Peyer's patch (tissue), 4 donors: ENCODE measurements at places on chromosomes 1 and 21. TPM values are rescaled to one million over a fixed set of nuclear protein-coding genes. Genes with fewer than 3 reads are reported as not detected.
A peak's percentile ranks its signal among the peaks of the same experiment; 100 is the strongest.

Gene LYPD8
- total RNA-seq: not detected

- DNase-seq: no peak
These were observed 21.2 kb upstream of the PLA2G2C start for GRCh38 chr1:20207546-20207945.

GRCh38 chr1:43034195-43034658, 75.6 kb upstream of the SLC2A1 start:
- DNase-seq: no peak

DNA sequence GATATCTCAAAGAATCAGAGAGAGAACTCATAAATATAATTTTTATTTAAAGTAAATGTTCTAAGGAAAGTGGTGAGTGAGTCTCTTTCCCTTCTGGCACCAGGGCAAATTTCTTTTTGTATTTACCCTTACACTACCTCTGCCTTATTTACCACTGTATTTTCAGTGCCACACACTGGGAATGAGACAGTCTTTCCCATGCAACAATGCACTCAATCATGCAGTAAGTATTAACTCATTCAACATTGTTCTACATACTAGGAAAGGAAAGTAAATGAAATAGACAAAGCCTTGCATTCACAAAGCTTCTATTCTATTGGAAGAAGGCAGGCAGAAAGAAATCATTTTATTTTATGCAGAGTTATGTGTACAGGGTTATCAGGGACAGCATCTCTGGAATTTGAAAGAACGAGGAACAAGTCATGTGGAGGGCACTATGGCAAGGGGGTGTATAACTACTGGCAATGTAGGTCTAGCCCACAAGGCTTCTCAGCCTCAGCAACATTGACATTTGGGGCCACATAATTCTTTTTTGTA, 129.8 kb upstream of the PRDX6 start:
- no peak for DNase-seq

GRCh38 chr1:91674107-91674506, 173.5 kb downstream of the CDC7 start:
- DNase-seq: no peak

DNA sequence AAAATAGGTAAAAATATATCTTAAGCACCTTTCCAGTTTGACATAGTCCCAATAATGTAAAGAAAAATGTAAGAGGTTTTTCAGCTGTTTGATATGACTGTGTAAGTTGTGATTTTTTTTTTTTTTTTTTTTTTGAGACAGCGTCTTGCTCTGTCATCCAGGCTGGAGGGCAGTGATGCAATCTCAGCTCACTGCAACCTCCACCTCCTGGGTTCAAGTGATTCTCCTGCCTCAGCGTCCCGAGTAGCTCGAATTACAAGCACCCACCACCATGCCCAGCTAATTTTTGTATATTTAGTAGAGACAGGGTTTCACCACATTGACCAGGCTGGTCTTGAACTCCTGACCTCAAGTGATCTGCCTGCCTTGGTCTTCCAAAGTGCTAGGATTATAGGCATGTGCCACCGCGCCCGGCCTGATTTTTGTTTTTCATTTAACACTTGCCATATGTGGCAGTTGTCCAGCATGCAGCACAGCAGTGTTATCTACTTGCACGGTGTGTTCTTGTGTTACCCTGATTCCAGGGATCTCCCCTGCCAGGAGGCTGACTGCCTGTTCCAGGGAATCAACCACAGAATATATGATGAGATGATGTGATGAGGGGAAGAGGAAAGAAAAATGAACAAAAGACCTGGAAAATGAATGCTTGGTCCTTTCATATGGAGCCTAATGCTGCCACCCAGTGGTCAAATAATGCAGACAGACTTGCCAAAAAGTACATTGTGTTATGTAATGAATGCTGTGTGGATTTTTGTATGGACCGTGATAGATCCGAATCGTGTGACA, 79.0 kb downstream of the RAVER2 start:
- DNase-seq: peak; percentile 92

Gene TSPAN2
- 3.1 TPM for total RNA-seq

Gene KRTAP13-2
- total RNA-seq: not detected

- no peak for DNase-seq
These were observed 228.4 kb downstream of the SEC16B start for GRCh38 chr1:177741476-177741875.

- no peak for DNase-seq
These were observed 312.0 kb upstream of the DUSP10 start for GRCh38 chr1:222053790-222054294.

GRCh38 chr1:107682467-107682866, 282.5 kb downstream of the VAV3 start:
- no peak for DNase-seq
